Prostate gland (tissue), 2 donors: ENCODE measurements at places on chromosomes 11 and 22.
A peak's percentile ranks its signal among the peaks of the same experiment; 100 is the strongest.

- H3K4me3 ChIP-seq, result no peak overlapping the region
- no peaks in the 10 kb centered on the region for H3K27me3 ChIP-seq
- no peaks in the 10 kb centered on the region for H3K4me1 ChIP-seq
Observed at GRCh38 chr11:133826866-133827265, 18.4 kb downstream of the SPATA19 start.

DNA sequence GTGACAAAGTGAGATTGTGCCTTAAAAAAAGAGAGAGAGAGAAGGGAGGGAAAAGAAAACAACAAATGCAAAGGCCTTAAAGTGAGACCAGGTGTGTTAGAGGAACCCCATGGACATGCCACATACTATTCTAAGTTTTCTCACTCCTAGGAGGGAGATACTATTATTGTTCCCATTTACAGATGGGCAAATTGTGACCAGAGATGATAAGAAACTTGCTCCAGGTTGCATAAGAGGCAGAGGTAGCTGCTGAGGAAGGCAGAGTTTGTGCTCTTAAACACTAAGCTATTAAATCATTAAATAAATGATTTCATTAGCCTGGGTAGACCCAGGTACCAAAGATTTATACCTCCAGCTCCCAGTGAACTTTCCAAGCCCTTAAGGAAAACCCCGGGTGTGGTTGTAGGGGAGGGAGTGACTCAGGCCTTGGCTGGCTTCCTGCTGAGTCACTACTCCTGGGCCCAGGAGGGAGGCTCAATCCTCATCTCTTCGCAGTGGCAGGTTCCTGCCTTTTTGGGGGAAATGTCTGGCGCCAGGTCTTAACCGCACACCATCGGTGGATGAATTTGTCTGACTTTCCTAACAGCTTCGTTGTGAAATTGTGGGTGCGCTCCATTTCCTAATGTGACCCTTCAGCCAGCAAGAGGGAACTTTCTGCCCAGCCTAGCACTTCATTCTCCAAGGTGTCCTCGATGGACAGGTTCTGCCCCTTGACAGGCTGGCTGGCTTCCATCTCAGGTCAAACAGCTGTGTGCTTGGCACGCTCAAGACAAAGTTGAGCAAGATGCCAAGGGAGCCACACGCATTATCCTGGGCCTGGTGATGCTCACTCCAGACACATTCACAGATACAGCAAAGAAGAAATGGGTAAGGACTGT is 33.4 kb upstream of the PTPRJ start:
- H3K27ac ChIP-seq, result peak overlapping the region; percentile 6
- H3K4me3 ChIP-seq, result no peak overlapping the region
- no peaks in the 10 kb centered on the region for H3K4me1 ChIP-seq
- peak; percentile 78 for DNase-seq
- H3K36me3 ChIP-seq, result no peaks in the 10 kb centered on the region

DNA sequence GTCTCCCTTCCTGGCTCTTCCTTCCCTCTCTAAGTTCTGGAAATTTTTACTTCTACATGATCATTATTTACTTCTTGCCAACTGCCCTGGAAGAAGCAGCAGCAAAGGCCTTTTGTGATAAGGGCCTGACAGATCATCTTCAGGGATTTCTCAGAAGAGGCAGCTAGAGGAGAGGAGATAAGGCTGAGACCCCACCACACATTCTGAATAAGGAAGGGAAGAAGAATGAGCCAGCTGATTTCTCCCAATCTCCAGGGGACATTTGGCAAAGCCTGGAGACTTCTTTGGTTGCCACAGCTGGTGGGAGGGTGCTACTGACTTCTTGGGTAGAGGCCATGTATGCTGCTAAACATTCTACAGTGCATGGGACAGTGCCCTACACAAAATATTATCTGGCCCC is 122.4 kb upstream of the OR9Q1 start:
- H3K4me3 ChIP-seq, result no peak overlapping the region
- no peak overlapping the region for H3K27ac ChIP-seq
- H3K27me3 ChIP-seq, result no peaks in the 10 kb centered on the region
- no peaks in the 10 kb centered on the region for H3K36me3 ChIP-seq

DNA sequence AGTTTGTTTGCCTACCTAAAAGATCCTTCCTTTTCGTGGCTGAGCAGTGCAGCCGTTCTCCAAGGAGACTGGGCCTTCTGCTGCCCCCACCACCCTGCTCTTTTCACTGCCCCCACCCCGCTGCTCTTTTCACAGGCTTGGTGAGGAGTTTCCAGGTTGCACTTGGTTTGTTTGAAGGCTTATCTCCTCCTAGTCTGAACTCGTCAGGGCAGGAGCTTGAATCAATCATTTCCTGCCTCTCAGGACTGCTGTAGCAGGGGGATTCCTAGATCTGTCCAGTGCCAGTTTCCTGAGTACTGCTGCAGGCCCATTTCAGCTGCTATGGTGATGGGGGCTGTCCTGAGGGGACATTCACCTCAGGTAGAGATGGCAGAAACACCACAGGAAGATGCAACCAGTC is 10.0 kb downstream of the MED15 start:
- no peaks in the 10 kb centered on the region for H3K27me3 ChIP-seq
- no peaks in the 10 kb centered on the region for H3K4me1 ChIP-seq
- H3K4me3 ChIP-seq, result no peak overlapping the region
- no peak for DNase-seq

GRCh38 chr11:75655605-75656004 is 13.2 kb downstream of the MAP6 start:
- DNase-seq, result no peak
- no peaks in the 10 kb centered on the region for H3K4me1 ChIP-seq
- no peaks in the 10 kb centered on the region for H3K36me3 ChIP-seq
- no peak overlapping the region for H3K4me3 ChIP-seq
- H3K27me3 ChIP-seq, result no peaks in the 10 kb centered on the region
- H3K27ac ChIP-seq, result no peak overlapping the region

DNA sequence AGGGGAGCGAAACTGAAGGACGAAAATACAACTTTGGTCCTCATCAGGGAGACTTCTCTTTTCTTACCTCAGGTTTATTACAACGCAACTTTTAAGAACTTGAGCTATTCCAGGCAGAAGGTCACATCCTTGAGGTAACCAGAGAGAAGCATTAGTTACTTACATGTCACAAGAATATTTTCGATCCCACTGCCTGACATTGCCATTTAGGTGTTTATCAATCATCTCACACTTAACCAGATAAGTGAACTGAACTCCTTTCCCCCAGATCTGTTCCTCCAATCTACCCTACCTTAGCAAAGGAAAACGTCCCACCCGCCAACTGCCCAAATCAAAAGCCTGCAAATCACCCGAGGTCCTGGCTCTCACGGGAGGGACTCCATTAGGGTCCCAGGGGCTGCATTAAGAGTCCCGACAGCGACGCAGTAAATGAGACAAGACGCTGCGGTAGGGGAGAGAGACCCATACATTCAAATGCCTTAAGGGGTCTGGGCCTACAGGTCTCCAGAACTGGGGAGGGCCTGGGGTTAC is 734 bp downstream of the ZNF280B start:
- no peak overlapping the region for H3K27ac ChIP-seq
- DNase-seq, result no peak
- H3K4me1 ChIP-seq, result no peaks in the 10 kb centered on the region
- H3K4me3 ChIP-seq, result peak overlapping the region; percentile 41

GRCh38 chr22:35023692-35024363 is 42.1 kb upstream of the ISX start:
- no peaks in the 10 kb centered on the region for H3K36me3 ChIP-seq
- H3K4me1 ChIP-seq, result peaks cover 5% of the 10 kb centered on the region
- DNase-seq, result peak; percentile 70
- H3K4me3 ChIP-seq, result no peak overlapping the region

DNA sequence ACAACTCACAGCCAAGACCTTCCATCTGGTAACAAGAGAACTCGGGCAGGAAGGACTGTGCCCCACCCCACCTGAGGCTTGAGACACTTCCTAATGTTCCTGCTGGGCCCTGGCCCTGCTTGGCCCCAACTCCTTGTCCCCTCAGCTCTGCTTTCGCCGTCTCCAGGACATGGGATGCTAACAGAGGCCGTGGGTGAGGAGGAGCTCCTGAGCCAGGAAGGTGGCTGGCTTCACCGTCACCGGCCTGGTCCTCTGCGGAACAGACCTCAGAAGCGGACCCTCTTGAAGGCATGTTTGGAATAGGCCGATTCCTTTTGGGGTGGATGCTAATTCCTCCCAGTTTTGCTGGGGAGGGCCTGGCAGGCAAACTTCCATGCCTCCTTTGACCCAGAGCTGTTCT is 154.3 kb downstream of the CACNA1I start:
- no peaks in the 10 kb centered on the region for H3K4me1 ChIP-seq
- no peaks in the 10 kb centered on the region for H3K36me3 ChIP-seq
- no peak for DNase-seq
- no peaks in the 10 kb centered on the region for H3K27me3 ChIP-seq
- H3K27ac ChIP-seq, result no peak overlapping the region
- no peak overlapping the region for H3K4me3 ChIP-seq

DNA sequence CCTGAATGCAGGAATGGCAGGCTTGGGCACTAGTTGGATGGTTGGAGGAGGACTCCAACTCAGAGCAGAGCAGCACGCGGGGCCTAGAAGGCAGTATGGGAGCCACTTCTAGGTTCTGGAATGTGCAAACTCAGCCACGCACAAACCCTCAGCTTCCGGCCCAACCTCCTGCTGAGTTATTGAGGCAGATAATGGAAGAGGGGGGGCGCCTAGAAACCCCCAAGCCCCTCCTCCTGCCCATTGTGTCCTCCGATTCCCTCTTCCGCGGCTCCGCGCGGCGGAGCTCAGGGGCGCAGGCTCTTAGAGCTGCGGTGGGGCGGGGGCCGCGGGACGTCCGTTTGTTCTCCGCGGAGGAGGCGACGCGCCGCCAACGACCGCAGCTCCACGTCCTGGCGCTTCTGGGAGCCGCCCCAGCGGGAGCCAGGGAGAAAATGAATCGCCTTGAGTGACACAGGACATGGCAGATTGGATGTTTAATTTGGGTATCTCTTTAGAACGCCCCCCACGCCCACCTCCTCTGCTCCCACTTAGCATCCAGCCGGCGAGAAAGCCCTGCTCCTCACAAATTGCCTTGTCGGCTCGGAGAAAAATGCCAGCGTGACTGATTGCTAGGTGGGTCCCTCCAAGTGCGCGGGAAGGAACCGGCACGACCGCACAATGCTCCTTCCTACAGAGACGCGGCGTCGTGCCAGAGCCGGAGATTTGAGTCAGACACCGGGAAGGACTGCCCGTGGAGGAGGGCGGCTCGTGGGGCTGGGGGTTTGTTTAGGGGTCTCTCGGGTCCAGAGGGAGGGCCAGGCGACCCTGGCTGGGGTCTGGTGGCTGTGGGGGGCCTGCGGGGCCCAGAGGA is 144.6 kb downstream of the NECTIN1 start:
- H3K4me1 ChIP-seq, result no peaks in the 10 kb centered on the region
- no peaks in the 10 kb centered on the region for H3K36me3 ChIP-seq
- peak; percentile 75 for DNase-seq
- H3K4me3 ChIP-seq, result peak overlapping the region; percentile 18

DNA sequence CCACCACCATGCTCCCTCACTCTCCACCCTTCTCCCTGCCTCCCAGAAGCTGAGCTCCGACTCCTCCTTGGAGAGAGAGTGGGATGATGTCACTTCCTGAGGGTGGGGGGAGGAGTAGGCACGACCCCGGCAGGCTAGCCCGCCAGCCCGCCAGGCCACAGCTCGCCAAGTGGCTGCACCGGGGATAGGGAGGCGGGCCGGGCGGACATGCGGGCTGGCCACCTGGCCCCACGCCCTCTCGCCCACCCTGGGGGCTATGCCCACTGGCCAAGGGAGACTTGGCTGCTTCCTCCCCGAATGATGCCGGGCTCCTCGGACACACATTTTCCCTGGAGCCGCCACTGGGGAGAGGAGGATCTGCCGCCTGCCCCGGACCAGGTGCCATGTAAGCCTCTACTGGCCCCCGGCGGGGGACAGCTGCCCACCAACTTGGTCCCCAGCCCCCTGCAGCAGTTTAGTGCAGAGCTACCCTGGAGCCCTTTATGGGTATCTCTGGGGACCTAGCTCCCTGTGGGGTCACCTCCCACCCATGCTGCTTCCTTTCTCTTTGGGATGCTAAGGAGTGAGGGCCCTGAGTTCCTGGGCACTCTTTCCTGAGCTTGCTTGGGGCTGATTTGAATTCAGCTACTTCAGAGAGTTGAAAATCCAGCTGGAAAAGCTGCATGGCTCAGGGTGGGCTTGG is 33.7 kb upstream of the MYRF start:
- H3K4me1 ChIP-seq, result peaks cover 3% of the 10 kb centered on the region
- DNase-seq, result no peak
- H3K4me3 ChIP-seq, result peak overlapping the region; percentile 23
- H3K36me3 ChIP-seq, result no peaks in the 10 kb centered on the region

- H3K4me3 ChIP-seq, result no peak overlapping the region
- no peaks in the 10 kb centered on the region for H3K27me3 ChIP-seq
- DNase-seq, result no peak
- H3K27ac ChIP-seq, result no peak overlapping the region
- no peaks in the 10 kb centered on the region for H3K4me1 ChIP-seq
Observed at GRCh38 chr11:84549217-84549616, 1077.9 kb downstream of the DLG2 start.

DNA sequence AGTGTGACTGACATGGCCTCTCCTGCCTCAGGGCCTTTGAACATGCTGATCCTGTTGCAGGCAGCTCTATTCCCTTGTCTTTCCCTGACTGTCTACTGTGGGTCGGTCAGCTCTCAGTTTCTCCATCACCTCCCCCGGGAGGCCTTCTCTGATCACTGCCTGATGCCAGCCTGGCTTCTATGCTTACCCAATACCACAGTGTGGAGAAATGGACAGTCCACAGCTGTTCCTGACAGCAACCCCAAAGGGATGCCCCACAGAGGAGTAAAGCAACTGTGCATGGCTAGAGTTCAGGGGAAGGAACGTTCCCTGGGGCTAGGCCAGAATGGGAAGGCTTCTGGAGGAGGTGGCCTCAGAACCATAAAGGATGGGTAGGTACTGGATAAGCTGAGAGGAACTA is 354.3 kb downstream of the MIAT start:
- no peaks in the 10 kb centered on the region for H3K36me3 ChIP-seq
- H3K27me3 ChIP-seq, result no peaks in the 10 kb centered on the region
- no peaks in the 10 kb centered on the region for H3K4me1 ChIP-seq
- no peak overlapping the region for H3K4me3 ChIP-seq
- no peak for DNase-seq

- no peak overlapping the region for H3K4me3 ChIP-seq
- H3K36me3 ChIP-seq, result no peaks in the 10 kb centered on the region
- H3K4me1 ChIP-seq, result no peaks in the 10 kb centered on the region
- H3K27me3 ChIP-seq, result no peaks in the 10 kb centered on the region
- peak overlapping the region; percentile 74 for H3K27ac ChIP-seq
- DNase-seq, result peak; percentile 17
Observed at GRCh38 chr22:32617271-32617670, 142.7 kb downstream of the FBXO7 start.

GRCh38 chr22:32692371-32692770 is 109.1 kb upstream of the TIMP3 start:
- no peaks in the 10 kb centered on the region for H3K36me3 ChIP-seq
- no peak overlapping the region for H3K4me3 ChIP-seq
- no peaks in the 10 kb centered on the region for H3K27me3 ChIP-seq
- DNase-seq, result no peak
- H3K4me1 ChIP-seq, result no peaks in the 10 kb centered on the region
